ENCODE measurements at places on chromosomes 1 and 21.

GRCh38 chr1:86370601-86371022, 25.5 kb downstream of the ODF2L start:
- no peak for DNase-seq

DNA sequence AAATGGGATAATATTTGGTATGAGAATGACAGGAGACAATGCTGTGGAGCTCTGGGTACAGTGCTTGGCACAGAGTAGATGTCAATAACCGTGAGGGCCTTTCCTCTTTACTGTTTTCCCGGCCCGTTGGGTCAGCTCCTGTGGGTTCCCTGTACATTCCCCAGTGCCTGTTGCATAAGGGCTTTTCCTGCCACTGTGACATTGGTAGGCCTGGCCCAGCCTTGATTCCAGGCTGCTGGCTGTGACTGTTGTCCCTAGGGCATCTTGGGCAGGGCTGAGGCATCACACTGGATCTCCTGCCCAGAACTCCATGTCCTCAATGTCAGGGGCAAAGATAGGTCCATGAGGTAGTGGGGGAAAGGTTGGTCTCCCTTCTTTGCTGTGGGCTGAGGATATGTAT, 25.8 kb upstream of the MYCL start:
- DNase-seq = no peak

DNA sequence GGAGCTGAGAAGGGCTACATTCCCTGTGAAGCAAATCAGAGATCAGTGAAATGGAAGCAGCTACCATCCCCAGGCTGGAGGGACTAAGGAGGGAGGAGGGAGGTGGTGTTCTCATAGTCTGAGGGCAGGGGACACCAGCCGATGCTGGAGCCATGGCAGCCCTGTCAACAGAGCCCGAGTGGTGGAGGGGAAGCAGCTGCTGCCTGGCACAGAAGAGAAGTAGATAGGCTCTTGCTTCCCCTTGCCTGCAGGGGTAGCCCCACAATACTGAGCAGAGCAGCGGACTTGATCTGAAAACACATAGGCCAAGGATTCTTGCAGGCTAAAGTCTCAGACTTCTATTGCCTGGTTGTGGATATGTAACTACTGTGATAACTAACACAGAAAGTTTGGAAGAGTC, 255.1 kb downstream of the FGGY start:
- DNase-seq = no peak

DNA sequence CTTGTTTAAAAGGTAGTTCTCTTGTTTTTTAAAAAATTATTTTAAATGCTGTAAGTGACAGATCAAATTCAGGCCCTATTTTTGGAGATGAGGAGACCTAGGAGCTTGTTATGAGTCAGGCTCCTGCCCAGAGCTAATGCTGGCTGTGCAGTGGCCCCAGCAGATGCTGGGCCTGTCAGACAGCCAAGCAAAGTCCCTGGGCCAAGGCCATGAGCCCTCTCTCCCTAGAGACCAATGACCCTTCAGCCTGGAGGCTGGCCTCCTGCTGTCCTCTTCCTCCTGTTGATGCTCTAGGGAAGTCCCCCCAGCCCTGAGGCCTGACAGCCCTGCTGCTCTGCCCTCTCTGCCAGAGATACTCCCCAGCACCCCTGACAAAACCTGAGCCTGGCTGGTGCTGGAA, 128.1 kb upstream of the CTTNBP2NL start:
- DNase-seq = no peak

DNA sequence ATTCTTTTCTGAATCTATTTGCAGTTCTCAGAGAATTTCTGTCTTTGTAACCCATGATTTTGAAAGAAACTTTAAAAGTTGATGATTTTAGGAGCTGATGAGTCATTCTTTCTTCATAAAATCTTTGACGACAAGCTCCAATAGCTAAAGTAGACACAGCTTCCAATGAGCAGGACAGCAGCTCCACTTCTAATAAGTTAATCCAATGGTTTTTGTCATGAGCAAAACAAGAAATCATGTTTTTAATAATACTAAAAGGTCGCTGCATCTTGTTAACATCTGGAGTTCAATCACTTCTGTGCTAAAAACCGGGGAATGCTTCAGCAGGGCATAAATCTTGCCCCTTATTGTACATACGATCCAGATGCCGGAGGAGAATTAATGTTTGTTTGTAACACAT, 48.9 kb upstream of the GORAB start:
- DNase-seq = no peak

GRCh38 chr1:117093091-117093534, 28.4 kb downstream of the TRIM45 start:
- no peak for DNase-seq

GRCh38 chr1:159081626-159082025, 5.1 kb upstream of the AIM2 start:
- DNase-seq = no peak
